ENCODE measurements at places on chromosomes 7 and 10.

GRCh38 chr7:100476903-100477870 is 1.8 kb downstream of the TSC22D4 start:
- DNase-seq, result no peak

DNA sequence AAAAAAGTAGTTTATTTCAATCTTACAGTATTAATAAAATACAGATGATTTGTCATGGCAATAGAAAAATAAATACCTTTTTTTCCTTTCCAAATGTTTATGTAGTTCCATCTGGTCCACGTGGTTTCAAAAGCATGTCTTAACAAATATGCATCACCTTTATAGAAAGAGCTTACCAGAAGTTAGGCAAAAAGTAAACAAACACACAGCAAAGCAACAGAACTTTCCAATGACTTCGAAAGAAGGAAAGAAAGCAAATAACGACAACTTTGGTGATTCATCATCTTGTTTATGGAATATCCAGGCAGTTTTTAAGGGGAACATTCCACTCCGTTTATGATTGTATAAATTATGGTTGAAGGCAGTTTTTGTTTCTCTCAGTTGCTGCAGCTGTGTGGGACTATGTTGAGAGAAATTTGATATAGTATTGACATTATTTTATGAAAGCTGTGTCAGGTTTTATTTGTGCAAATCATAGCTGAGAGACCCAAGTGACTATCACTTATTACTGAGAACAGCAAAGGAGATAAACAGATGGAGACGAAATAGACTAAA is 203.1 kb downstream of the CDC14C start:
- DNase-seq, result no peak

DNA sequence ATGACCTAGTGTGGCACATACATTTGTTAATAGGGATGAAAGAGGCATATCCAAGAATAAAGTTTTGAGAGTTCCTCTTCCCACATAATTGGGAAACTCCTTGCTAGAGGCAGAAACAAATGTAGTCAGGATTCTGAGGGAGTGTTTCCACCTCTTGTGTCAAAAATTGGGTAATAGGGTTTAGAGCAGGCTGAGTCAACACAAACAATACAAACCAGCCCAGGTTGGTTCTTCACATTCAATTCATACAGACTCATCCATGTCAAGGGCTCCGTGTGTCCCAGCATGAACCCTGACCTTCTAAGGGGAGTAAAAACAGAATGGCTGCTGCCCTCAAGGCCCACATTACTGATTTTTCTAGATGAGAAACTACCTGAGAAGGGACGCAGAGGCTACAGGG is 75.3 kb downstream of the GLI3 start:
- no peak for DNase-seq

- DNase-seq, result no peak
These were observed 72.1 kb downstream of the WNT2 start for GRCh38 chr7:117250801-117251200.
